Pancreas (tissue), 10 donors: ENCODE measurements at places on chromosomes 3 and 15.
A peak's percentile ranks its signal among the peaks of the same experiment; 100 is the strongest.

DNA sequence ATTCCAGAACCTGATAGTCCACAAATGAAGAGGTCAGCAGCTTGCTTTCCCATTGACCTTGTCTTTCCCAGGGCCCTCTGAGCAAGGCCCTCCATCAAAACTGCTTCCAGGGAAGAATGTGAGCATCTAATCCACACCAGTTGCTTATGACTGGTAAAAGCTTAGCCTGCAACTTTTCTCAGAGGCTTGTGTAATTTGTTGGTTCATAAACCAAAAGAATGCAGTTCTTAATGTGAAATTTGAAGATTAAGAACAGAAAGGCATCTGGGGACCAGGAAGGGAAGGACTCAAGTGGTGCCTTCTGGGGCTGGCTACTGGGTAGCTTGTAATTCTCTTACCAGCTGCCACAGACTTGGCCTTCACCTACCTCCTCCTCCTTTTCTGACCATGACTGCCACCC, 60.9 kb upstream of the EIF1B start:
- DNase-seq: no peak
- no peak overlapping the region for H3K27ac ChIP-seq
- no peaks in the 10 kb centered on the region for H3K4me1 ChIP-seq
- no peaks in the 10 kb centered on the region for H3K36me3 ChIP-seq
- H3K4me3 ChIP-seq: no peak overlapping the region

- H3K4me1 ChIP-seq: no peaks in the 10 kb centered on the region
- no peaks in the 10 kb centered on the region for H3K36me3 ChIP-seq
- H3K27me3 ChIP-seq: no peaks in the 10 kb centered on the region
- DNase-seq: no peak
- no peak overlapping the region for H3K4me3 ChIP-seq
These were observed 53.7 kb upstream of the ST3GAL6 start for GRCh38 chr3:98709441-98709840.

DNA sequence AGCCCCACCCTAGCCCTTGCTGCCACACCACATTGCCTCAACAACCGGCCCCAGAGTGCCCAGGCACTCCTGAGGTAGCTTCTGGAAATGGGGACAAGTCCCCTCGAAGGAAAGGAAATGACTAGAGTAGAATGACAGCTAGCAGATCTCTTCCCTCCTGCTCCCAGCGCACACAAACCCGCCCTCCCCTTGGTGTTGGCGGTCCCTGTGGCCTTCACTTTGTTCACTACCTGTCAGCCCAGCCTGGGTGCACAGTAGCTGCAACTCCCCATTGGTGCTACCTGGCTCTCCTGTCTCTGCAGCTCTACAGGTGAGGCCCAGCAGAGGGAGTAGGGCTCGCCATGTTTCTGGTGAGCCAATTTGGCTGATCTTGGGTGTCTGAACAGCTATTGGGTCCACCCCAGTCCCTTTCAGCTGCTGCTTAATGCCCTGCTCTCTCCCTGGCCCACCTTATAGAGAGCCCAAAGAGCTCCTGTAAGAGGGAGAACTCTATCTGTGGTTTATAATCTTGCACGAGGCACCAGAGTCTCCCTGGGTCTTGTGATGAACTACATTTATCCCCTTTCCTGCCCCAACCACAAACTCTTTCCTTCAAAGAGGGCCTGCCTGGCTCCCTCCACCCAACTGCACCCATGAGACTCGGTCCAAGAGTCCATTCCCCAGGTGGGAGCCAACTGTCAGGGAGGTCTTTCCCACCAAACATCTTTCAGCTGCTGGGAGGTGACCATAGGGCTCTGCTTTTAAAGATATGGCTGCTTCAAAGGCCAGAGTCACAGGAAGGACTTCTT, 39.1 kb downstream of the MESD start:
- H3K27ac ChIP-seq: no peak overlapping the region
- peaks cover 3% of the 10 kb centered on the region for H3K36me3 ChIP-seq
- no peaks in the 10 kb centered on the region for H3K4me1 ChIP-seq

DNA sequence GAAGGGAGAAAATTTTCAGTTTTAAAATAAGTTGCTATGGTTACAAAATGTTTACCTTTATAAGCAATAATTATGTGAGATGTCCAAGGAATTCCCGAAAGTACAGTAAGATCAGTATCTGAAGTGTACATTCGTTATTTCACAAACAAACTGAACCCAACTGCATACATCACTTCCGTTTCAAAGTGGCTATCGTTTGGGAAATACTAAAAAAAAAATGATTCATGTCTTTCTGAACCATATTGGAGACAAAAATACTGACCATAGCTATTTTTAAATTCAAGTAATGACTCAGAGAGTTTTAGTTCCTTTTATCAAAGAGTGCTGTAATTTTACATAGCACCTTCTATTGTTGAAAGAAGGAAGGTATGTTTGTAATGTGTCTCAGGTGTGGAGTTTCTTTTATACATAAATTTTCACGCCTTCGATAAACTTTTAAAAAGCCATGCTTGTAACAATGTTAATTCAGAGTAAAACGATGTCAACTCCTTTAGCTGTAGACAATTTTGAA, 8.0 kb upstream of the ANKRD28 start:
- no peak overlapping the region for H3K4me3 ChIP-seq
- no peaks in the 10 kb centered on the region for H3K27me3 ChIP-seq
- no peaks in the 10 kb centered on the region for H3K36me3 ChIP-seq
- H3K4me1 ChIP-seq: peaks cover 31% of the 10 kb centered on the region
- DNase-seq: no peak
- H3K27ac ChIP-seq: peak overlapping the region; percentile 60

DNA sequence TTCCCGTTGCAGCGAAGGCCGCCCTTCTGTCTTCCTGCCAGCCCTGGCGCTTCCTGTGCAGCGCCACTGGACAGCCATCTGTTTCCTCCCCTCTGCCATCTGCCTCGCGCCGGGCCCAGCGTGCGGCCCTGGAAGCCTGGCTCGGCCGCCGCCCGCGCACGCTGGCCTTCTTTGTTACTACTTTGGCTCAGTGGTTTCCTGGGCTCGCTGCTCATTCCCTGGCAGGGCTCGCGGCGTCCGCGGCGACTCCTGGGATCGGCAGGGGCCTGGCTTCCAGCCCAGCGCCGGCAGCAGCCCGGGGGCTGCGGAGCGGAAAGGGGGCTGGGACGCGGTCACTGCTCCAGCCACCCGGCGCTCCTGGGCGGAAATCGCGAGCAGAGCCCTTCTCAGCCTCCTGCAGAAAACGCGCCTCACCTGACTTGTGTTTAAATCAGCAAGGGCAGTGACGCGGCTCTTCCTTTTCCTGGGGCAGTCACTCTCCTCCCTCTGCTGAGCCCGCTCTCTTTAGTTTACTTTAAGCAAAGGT, 10.0 kb downstream of the CMTM7 start:
- DNase-seq: peak; percentile 72
- H3K4me1 ChIP-seq: peaks cover 20% of the 10 kb centered on the region
- H3K4me3 ChIP-seq: peak overlapping the region; percentile 24
- H3K36me3 ChIP-seq: no peaks in the 10 kb centered on the region

GRCh38 chr3:193974671-193975535, 161.0 kb upstream of the HES1 start:
- H3K27me3 ChIP-seq: no peaks in the 10 kb centered on the region
- no peak overlapping the region for H3K4me3 ChIP-seq
- DNase-seq: no peak
- no peak overlapping the region for H3K27ac ChIP-seq

DNA sequence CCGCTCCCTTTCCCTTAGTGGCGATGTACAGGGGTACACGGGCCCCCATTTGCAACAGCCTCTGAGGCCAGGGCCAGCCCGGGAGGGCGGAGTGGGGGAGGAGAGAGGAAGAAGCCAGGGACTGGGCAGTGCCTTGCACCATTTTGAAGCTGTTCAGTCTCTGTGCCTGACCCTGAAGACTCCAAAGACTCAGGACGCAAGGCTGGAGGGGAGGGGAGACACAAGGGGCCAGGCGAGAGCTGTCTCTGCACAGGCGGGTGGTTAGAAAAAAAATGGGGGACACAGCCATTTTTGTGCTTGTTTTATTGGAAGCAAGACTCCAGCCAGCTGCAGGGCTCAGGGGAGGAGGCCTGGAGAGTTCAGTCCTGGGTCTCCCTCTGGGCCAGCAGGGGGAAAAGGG, 1.6 kb downstream of the RPP25 start:
- peak overlapping the region; percentile 80 for H3K4me3 ChIP-seq
- peak; percentile 18 for DNase-seq
- H3K36me3 ChIP-seq: no peaks in the 10 kb centered on the region
- no peaks in the 10 kb centered on the region for H3K27me3 ChIP-seq
